ENCODE measurements at places on chromosomes 2 and 18. TPM values are rescaled to one million over a fixed set of nuclear protein-coding genes. Genes with fewer than 3 reads are reported as not detected.

Gene CD8B
- total RNA-seq: not detected

Gene UGT1A4
- total RNA-seq: not detected

- DNase-seq: peak; percentile 32
Measured at GRCh38 chr2:67320861-67321587, 76.1 kb upstream of the ETAA1 start.

- DNase-seq: no peak
Measured at GRCh38 chr2:70552501-70553333, 909 bp downstream of the TGFA start.
